NCI-H146 (cell line): ENCODE measurements at places on chromosomes 5 and 9.

DNA sequence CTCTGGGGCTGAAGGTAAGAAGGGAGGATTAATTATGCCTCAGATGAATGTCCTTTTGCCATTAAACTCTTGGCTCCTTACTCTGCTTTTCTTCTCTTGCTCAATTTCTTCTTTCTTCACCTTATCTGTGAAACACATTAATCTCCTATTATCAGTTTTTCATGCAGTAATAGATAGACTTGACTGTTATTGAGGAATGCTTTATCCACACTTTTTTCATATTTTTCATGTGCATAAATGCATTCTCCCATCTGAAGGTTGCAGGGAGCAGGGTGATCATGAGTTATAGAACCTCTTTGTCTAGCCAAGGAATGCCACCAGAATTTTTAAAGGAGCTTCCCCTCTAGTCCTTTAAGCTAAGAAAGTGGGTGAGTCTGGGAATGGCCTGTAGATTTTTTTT is 66.4 kb upstream of the CD180 start:
- no peak for DNase-seq

DNA sequence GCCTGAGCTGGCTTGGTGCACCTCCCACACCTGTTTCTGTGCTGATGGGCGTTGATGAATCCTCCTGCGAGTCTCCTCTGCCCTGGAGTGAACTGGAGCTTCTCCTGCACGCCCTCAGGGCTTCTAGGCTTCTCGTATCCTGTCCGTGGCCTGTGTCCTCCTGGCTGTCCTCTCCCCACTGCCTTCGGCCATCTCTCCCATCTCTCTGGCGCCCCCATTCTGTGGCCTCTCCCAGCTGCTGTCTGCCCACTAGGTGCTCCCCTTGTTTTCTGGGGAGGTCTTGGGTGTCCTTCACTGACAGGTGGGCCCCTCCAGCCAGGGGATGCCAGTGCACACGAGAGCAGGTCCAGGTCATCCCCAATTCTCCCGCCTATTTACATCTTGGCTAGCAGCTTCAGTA is 28.8 kb downstream of the AHRR start:
- DNase-seq, result peak; percentile 24

- no peak for DNase-seq
These were observed 31.6 kb upstream of the ELL2 start for GRCh38 chr5:95993266-95993665.

DNA sequence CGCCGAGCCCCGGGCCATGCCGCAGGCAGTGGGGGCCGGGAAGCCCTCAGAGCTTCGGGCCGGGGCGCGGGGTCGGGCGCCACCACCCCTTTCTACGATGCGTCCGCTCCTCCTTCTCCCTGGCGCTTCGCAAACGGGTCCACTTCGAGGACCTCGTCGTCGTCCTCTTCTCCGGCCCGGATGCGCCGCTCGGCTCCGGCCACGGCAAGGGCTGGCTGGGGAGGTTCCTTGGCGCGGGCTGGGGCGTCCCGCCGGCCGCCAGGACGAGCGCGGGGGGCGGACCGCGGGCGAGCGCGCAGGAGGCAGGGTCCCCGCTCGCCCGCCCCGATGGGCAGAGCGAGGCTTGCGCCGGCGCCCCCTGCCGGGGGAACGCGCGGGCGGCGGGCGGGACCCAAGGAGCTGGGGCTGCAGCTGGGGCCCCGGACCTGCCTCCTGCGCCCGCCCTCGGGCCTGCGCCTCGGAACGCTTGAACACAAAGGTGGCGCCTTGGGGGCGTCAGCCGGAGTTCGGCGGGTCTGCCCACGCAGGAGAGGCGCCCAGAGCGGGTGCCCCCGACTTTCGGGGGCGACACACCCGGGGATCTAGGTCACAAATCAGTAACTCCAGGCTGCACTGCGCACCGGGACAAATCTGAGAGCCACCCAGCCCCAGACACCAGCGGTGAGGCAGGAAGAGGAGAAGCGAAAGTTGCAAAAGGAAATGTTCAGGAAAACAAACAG is at the start of gene ROR2:
Gene ROR2, minus strand, starts transcription at position 283 of the 719 bp plus-strand sequence.
- DNase-seq, result no peak

DNA sequence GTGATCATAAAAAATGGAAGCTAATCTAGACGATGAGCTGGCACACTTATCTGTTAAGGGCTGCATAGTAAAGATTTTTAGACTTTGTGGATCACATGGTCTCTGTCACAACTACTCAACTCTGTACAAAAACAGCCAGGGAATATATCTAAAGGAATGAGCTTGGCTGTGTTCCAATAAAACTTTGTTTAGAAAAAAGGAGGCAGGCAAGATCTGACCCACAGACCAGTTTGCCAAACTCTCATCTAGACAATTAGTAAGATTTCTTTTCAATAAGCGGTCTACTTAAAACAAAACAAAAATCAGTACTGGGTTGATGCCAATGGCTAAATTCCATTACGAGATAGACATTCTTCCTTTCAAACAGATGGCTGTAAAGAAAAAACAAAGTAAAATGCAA is 53.0 kb upstream of the RETREG1 start:
- DNase-seq, result no peak

- DNase-seq, result no peak
These were observed 101.1 kb downstream of the PSD2 start for GRCh38 chr5:139896718-139897117.

DNA sequence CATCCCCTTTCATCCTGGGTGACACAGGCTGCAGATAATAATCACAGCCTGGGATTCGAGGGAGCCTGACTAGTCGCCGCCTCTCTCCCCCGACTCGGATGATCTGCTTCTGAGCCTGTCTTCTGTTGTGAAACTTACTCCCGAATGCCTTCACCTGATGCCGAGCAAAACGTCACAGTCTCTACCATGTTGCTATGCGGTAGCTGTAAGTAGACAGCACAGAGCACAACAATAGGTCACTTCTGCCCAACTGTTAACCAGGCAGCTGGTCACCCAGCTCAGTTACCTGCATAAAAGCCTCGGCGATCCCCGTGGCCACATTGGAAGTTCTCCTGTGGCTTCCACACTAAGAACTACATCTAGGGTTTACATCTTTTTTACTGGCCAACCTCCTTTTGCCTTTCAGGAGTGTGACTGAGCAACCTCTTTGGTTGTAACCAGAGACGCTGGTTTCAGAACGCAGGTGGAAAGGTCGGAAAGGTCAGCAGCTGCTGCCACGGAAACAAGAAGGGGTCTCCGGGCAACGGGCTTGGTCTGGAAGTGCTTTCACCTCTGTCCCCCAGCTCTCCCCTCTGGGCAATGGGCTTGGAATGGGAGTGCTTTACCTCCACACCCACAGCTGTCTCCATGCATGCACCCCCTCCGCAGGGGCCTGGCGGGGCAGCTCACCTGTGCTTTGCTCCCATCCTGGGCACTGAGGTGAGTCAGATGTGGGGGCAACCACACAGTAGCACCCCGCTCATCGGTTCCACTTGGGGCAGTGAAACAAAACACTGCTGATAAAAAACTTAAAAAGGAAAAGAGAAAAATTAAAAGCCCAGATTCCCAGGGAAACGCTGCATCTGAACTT is 7.6 kb upstream of the PPP1R26 start:
- peak; percentile 76 for DNase-seq

- peak; percentile 54 for DNase-seq
These were observed 33.5 kb downstream of the TLX3 start for GRCh38 chr5:171342362-171343111.

DNA sequence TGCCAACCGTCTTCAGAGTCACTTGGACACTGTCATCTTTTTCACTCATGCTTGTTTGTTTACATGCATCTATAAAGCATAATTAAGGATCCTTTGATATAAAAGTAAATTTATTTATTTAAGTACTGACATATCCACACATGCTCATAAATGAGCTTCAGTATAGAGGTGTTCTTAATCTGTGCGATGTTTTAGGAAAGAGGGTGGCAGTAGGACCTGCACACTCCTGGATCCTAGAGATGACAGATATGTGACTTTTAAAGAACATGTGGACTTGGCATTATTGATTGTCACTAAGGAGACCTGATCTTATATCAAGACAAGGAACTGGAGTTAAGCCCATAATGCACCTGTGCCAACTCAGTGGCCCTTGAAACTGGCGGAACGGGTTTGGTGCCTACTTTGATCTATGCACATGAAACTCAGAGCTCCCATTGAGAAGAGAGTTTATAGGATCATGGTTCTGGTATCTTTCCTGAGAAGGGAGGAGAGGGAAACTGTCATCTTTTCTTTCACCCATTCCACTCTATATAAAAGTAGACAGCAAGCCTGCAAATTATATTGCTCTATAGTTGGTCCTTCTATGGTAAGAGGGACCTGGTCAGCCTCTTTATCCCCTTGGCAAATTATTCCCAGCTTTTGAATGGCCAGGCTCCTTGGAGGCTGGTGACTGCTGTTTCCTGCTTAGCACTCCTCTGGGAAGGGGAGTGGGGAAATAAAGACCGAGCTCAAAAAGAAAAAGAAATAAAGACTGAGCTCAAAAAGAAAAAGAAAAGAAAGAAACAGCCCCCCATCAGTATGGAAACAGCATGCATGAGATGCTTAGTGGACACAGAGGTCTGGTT is 57.8 kb upstream of the LIFR start:
- DNase-seq, result no peak

GRCh38 chr5:111132731-111133435 is 40.7 kb downstream of the WDR36 start:
- no peak for DNase-seq

- DNase-seq, result peak; percentile 14
These were observed 251.2 kb downstream of the NFIB start for GRCh38 chr9:14062586-14063221.

- DNase-seq, result no peak
These were observed 5.1 kb upstream of the CAST start for GRCh38 chr5:96657068-96657467.

DNA sequence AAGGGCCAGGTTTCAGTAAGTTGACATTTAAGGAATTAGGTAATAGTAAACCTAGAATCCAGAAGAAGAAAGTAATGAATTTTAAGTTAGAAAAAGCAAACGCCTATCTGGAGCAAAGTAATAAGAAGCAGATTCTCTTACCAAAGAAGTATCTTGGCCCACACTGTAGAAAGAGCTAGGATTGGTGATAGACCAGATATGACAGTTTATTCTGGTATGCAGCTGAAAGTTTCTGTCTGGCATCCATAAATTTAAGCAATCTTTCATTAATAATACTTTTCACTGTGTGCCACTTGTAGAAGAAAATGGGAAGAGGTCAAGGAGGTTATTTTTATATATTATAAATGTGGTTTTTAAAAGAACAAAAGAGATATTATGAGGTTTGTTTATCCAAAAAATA is 3.0 kb downstream of the RECK start:
- DNase-seq, result no peak

DNA sequence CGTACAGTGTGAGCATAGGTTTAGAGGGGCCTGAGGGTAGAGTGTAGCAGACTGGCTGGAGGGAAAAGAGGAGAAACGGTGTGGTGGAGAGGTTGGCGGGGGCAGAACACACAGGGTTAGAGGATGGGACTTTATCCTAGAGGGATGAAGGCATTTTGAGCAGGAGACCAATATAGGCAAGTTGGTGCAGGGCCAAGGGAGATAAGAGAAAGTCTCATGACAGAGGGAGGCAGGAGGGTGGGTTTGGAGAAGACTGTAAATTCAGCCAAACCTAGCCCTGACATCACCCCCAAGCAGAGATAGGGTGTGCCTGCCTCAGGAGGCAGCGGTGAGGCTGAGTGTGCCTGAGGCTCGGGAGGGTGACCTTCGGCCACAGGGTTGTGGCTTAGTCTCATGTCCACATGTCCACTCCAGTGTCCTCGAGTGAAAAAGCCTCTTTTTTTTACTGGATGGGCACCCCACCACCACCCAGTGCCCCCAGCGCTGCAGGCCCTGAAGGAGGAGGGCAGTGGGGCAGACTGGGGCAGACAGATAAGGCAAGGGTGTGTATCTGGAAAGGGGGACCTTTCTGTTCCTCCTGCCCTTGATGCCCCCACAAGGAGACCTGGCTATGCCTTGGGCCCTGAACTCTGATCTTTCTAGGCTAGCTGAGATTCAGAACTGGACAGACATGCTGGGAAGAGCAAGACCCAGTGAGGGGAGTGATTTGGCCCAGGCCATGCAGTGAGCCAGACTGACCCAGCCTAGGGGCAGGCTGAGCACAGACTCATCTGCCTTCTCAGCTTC is 108.7 kb downstream of the RGS3 start:
- DNase-seq, result no peak

GRCh38 chr9:77841739-77842386 is 189.7 kb downstream of the GNAQ start:
- no peak for DNase-seq

- no peak for DNase-seq
These were observed 63.6 kb upstream of the TNPO1 start for GRCh38 chr5:72752909-72753308.

GRCh38 chr9:130939405-130940026 is 469 bp upstream of the FIBCD1 start:
- DNase-seq, result no peak
